NCI-H2171 treated with DMSO at 0.1 percent for 48 hours (cell line): ENCODE measurements at places on chromosomes 13 and 19.

GRCh38 chr13:39976481-39976880 lies 321.0 kb downstream of the COG6 start:
- DNase-seq, result no peak

DNA sequence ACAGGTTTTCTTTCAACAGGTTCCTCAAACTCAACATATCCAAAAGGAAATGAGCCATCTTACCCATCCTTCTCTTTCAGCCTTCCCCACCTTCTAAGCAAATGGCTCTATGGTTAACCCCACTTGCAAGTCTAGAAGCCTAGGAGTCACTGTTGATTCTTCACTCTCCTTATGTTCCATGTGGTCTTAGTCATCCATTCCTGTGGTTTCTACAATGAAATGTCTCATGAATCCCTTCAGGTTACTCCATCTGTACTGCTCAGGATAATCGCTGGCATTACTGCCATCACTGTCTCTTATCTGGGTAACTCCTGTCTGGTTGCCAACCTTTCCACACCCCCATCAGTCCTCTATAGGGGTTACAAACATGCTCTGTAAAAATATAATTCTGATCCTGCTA lies 381.3 kb downstream of the ENOX1 start:
- no peak for DNase-seq

DNA sequence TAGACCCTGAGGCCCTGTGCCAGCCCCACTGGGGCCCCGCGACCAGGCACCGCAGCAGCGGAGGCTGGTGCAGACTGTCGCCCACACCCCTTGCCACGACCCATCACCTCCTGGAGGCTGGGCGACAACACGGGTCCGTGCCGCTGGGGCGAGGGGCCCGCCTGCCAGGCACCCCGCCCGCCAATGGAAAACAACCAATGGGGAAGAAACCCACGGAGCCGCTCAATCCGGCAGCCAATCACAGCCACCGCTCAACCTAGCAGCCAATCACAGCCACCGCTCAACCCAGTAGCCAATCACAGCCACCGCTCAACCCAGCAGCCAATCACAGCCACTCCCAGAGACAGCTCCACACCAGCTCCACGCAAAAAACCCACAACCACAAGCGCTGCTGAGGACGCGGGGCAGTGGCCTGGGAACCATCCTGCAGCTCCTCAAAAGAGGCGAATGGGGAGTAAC lies 29.7 kb downstream of the GPX4 start:
- DNase-seq, result no peak

DNA sequence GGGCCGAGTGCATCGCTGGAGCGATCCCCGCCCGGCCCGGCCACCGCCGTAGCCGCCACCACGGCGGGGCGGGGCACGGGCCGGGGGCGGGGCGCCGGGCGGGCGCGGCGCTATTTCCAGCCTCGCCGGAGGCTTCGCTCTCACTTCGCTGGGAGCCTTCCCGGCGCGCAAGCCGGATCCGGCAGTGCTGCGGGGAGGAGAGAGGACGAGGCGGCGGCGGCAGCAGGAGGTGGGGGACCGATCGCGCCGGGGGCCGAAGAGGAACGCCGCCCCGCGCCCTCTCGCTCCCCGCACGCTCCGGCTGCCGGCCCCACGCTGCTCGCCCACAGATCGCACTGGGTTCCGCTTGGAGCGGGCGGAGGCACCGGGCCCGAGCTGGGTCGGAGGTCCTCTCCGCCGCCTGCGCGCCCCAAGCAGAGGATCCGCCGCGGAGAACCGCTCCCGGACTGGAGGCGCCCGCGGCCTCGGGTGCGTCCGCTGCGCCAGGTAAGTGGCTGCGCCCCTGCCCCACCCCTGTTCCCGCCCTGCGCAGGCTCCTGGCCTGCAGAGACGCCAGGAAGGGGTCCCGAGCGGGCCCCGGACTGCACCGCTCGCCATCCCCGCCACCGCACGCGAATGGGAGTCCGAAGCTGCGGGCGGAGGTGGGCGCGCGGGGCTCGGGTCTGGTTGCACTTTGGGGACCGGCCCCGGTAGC lies at the start of gene CHST8:
TSS of gene CHST8 (plus strand) at position 143 of the 694 bp plus-strand sequence. CDS start 67,309 bp downstream, outside the sequence.
- peak; percentile 54 for DNase-seq

DNA sequence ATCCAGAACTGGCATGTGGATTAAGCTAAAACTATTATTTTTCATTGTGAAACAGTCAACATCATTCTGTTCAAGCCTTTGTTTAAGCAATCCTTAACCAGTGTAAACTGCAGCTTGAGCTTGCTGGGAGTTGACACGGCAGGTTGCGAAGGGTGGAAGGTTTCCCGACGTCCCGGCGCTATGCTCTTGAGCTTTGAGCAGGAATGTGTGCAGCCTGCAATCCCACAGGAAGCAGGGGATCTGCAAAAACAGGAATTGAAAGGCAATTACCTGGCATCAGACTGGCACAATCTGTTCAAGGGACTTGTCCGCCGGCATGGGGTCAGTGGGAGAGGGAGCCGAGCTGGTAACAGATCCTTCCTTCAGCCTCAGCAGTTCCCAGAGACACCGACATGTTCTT lies 586.7 kb upstream of the SGCG start:
- no peak for DNase-seq

DNA sequence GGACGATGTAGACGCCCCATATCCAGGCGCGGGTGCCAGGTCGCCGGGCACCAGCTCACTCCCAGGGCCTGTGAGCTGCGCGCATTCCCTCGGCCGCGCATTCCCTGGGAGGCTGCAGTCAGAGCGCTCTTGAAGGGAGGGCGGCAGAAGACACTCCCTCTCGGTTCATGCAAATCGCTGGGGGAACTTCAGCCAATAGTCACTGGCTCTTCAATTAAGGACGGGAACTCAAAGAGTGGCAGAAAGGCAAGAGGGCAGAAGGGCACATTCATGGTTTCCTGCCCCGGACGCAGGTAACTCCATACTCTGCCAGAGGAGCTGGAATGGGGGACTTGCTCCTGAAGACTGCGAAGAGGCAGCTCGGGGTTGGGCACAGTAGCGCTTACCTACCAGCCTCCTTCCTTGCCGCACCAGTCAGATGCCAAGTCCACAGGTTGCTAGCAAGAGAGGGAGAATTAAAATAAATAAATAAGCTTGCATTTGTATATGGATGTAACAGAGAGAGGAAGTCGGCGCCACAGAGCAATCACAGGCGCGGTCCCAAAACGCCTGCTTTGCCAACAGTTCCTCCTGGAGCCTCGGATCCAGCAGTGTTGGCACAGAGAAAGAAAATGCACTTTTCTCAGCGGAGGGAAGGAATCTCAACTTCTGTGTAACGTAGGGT lies 459 bp downstream of the PCDH20 start:
- peak; percentile 63 for DNase-seq
